ENCODE measurements at places on chromosomes 11 and 22.

- DNase-seq = no peak
Observed at GRCh38 chr22:24938741-24939341, 7.7 kb downstream of the LHFPL7 start.

- DNase-seq = no peak
Observed at GRCh38 chr11:113494021-113494420, 18.8 kb upstream of the DRD2 start.

DNA sequence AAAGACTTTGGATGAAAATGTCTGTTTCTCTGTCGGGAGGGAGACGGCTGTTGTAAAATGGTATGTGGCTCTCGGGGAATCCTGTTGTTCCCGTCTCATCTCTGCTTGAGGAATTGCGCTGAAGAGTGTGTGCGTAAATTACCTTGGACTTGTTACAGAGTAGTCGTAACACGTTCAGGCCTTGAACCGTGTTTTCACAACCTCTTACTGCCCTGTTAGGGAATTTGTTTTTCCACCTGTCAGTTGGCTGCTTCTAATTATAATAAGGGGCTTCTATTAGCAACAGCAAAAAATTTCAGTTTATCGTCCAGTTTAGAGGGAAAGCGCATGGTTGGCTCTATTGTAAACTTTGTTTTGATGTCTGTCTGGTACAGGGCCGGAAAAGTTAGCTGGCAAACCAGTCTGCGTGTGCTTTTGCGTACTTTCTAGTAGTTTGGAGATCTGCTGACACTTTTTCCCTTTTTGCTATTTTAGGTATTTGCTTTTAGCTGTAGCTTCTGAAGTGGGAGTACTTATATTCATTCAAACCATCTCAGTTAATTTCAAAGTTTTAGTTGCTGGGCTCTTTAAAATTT, 1.5 kb downstream of the HIPK3 start:
- no peak for DNase-seq

DNA sequence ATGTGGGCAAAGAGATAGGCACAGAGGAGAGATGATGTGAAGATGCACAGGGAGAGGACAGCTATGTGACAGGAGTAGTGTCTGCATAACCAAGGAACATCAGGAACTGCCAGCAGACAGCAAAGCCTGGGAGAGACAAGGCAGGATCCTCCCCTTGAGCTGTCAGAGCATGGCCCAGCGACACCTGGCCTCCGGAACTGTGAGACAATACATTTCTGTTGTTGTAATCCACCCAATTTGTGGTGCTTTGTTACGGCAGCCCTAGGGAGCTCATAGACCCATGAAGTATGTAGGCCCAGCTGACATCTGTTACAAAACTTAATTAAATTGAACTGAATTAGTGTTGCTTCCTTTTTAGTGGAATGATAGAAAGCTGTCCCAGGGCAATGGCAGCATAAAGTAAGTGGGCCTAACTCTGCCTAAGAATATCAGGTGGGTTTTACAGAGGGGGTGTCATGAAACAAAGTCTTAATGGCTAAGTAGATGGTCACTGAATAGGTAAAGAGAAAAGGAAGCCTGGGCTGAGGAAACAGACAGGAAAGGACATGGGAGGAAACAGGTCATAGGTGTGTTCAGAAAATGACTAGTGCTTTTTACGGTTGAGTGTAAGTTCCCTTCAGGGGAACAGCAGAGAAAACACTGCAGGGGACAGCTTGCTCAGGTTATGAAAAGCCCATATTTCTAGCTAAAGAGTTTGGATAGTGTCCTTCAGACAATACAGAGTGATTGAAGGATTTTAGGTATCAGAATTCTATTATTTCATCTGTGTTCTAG, 24.8 kb downstream of the RASSF10 start:
- no peak for DNase-seq

DNA sequence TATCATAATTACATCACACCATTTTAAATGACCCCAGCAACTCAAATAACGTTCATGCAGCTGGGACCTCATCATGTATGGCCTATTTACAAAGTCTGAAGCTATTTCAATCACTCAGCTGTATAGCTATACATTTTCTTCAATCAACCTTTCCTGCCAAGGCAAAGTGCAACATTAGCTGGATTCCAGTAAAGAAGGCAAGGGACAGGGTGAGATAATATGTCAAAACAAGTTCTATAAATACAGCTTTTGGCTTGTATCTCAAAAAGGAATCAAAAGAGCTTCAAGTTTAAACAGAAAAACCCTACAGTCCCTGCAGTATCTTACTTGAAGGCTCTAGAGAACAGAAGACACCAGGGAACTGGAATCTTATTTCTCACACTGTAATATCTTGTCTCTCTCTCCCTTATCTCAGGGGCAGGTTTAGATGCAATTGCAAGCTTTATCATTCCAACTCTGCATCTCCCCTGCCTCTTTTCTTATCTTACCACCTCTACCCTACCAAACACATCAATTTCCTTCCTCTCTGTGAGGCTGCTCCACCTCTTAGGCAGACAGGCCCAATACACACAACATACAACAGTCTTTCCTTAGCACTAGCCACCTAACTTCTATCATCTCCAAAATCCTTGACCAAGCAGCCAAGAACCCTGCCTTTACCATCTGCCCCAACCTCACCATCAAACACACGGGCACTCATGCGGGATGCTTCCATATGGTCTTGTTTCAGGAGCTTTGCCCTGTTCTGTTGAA, 34.5 kb downstream of the CELF1 start:
- no peak for DNase-seq

- DNase-seq = no peak
Observed at GRCh38 chr11:134261626-134262488, 8.5 kb downstream of the ACAD8 start.

DNA sequence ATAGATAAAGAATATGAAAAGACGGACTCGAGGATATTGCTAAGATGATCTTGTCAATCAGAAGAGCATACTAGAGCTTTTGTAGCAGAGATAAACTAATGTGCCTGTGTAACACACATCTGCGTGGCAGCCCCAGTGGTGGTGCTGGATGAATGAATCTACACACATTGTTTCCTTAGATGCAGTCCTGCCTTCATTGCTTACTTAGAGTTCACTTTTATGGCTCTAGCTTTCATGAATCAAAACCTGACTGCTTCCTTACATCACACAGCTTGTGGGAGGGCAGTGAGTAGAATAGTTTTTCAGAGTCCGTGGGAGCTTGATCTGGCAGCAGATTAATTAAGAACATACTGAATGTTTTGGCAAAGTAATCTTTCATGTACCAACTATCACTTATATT, 83.7 kb downstream of the EXT2 start:
- DNase-seq = no peak

- DNase-seq = no peak
Observed at GRCh38 chr11:109422870-109423465, 978 bp downstream of the C11orf87 start.

GRCh38 chr22:44935724-44936123, 74.1 kb downstream of the PHF21B start:
- DNase-seq = no peak

DNA sequence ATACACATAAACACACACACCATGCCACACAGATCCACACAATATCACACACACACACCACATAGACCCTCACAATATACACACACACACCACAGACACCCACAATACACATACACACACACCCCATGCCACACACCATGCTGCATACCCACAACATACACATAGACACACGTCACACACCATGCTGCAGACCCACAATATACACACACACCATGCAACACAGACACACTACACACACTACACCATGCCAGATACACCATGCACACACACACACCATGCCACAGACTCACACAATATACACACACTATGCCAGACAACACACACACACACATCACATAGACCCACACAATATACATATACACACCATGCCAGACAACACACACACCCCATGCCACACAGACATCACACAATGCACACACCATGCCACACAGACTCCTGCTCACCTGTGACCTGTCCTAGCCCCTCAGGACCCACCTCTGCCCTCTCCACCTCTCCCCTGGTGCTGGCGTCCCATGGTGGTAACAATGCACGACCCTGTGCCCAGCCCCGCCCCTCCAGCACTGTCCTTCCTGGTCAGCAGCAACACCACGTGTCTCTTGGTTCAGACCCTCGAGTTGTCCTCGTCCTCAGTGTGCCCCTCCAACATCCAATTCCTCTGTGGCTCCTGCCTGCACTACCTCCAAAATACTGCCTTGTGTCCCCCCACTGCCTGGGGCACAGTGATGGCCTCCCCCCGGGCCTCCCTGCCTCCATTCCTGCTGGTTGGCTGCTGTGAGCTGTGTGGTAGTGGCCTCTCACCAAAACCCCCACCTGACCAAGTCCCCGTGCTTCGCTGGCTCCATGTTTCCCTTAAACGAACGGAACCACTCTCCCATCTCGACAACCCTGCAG, 23.7 kb upstream of the RFPL3 start:
- DNase-seq = no peak

All from esophagus squamous epithelium (tissue), 5 donors.